ENCODE measurements at places on chromosomes 1 and 21.
A peak's percentile ranks its signal among the peaks of the same experiment; 100 is the strongest.

- no peak for DNase-seq
Measured at GRCh38 chr1:167669209-167670124, 39.4 kb downstream of the RCSD1 start.

DNA sequence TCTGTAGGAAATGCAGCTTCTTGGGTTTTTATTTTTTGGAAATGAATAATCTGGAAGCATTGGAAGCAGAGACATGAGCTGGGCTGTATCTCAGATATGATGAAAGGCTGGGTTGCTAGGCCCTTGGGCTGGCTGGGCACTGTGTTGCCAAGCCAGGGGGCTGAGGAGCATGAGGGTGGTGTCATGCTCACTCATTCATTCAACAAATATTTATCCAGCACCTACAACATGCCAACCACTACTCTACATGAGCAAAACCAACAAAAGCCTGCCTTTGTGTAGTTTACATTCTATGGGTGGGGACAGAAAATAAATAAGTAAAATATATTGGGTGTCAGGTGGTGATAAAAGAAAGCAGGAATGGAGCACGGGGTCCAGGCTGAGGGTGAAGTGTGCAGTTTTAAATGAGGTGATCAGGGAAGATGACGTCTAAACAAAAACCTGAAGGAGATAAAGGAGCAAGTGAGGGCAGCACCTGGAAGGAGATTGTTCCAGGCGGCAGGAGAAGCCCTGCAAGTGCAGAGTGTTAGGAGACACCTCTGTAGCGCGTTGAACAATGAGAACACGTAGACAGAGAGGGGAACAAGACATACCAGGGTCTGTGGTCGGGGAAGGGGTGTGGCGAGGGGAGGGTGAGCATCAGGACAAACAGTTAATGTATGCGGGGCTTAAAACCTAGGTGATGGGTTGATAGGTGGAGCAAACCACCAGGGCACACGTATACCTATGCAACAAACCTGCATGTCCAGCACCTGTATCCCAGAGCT is 10.9 kb downstream of the TAGLN2 start:
- DNase-seq = no peak

GRCh38 chr1:245388687-245389086 is 233.9 kb downstream of the KIF26B start:
- no peak for DNase-seq

GRCh38 chr21:34998176-34998575 is 50.9 kb downstream of the RUNX1 start:
- no peak for DNase-seq

GRCh38 chr1:214215583-214215982 is 65.4 kb upstream of the SMYD2 start:
- no peak for DNase-seq

DNA sequence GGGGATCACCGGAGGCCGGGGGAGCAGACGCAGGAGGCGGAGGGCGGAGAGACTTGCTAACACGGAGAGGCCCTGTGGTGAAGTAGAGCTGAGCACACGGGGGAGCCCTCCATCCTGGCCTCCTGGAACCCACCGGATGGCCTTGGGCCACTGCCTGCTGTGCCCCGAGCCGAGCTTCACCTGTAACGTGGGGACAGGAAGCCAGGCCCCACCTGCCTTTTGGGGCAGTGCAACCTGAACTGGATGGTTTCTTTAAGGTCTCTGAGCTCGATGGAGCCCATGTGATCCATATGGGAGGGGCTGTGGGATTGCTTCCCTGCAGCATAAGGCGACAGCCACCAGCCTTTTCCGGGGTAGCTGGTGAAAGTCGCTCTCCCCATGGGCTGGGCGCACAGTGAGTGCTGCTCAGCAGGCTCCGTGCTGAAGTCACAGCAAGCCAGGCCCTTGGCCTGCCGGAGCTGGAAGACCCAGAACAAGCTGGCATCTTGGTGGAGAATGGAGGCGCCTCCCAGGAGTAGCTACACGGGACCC is 35.8 kb downstream of the TFF3 start:
- no peak for DNase-seq

DNA sequence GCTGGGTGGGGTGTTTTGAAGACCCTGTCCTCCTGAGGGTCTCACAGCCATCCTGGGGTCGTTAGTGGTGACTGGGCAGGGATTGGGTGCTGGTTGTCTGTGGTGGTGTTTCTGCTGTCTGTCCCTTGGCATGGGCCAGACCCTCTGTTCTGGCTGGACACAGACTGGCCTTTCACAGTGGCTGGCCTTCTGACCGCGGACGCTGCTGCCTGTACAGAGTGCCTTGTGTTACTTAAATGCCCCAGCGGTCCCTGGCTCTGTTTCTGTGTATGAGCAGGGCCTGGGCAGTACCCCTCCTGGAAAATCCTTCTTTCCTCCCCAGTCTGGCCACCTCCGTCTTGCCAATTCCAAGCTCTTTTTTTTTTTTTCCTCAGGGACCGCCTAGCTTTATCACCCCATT is 50.9 kb downstream of the SH3BGR start:
- DNase-seq = no peak

DNA sequence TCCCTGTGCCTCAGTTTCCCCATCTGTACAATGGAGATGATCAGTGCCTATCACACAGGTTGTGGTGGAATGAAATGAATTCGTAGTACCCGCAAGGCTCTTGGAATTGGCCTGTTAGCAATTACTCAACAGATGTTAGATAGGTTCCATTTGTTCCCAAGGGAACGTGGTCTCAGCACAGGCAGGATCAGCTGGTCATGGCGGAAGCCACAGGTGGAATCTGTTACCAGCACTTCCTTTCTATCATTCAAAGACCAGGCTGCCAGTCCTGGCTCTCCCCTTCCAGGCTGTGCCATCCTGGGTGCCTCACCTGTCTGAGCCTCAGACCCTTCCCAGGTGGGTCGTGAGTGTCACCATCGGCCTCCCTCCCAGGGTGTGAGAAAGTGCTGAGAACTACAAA is 61.5 kb downstream of the FBXO2 start:
- no peak for DNase-seq

GRCh38 chr1:8338526-8339202 is 20.8 kb downstream of the SLC45A1 start:
- no peak for DNase-seq

- no peak for DNase-seq
Measured at GRCh38 chr1:3998086-3998485, 98.0 kb upstream of the C1orf174 start.

DNA sequence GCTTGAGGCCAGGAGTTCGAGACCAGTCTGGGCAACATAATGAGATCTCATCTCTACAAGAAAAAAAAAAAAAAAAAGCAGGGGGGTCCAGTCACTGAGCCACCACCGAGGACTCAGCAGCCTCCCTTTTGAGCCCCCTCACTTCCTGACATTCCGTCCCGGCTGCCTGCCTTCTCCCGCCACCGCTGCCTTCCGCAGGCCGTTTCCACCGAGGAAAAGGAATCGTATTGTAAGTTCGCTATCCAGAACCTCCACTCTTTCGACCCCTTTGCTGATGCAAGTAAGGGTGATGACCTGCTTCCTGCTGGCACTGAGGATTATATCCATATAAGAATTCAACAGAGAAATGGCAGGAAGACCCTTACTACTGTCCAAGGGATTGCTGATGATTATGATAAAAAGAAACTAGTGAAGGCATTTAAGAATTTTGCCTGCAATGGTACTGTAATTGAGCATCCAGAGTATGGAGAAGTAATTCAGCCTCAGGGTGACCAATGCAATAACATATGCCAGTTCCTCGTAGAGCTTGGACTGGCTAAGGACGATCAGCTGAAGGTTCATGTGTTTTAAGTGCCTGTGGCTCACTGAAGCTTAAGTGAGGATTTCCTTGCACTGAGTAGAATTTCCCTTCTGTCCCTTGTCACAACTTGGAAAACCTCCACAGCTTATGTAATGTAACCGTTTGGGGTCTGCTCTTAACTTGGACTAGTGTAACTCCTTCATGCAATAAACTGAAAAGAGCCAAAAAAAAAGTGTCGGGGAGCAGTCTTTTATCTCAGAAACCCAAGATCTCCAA is 55.6 kb downstream of the GLUL start:
- no peak for DNase-seq

GRCh38 chr1:100051893-100052292 is 80.8 kb downstream of the SASS6 start:
- no peak for DNase-seq

GRCh38 chr1:180597520-180597919 is 34.3 kb upstream of the XPR1 start:
- DNase-seq = no peak

DNA sequence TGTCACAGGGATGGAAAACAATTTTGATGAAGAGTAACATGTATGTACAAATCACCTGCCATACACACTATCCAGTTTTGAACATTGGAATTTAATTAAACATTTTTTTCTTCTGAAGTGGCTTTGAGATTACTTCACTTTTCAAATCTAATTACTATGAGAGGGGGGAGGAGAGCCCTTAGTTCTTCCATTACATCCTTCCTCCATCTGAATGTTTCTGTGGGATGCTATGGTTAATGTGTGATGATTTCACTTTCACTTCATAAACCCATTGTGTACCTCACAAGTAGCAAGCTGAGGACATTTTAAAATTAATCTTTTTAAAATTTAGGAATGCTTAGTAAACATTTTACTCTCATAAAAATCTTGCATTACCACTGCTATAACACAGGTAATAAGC is 156.9 kb downstream of the RUNX1 start:
- no peak for DNase-seq

GRCh38 chr1:82465024-82465423 is 664.3 kb downstream of the ADGRL2 start:
- no peak for DNase-seq

GRCh38 chr1:15153842-15154479 is 414 bp downstream of the TMEM51 start:
- DNase-seq = peak; percentile 18

DNA sequence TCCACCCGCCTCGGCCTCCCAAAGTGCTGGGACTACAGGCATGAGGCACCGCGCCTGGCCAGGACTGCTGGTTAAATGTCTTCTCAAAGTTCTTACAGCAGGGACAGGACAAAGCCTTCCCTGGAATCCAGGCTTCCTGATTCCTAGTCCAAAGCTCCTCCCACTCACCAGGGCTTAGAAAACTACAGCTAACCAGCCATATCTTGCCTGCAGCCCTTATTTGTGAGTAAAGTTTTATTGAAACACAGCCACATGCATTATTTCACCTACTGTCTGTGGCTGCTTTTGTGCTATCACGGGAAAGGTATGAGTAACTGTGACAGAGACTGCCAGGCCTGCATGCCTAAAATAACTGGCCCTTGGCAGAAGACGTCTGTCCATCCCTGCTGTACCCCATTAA is 24.4 kb downstream of the TMCO4 start:
- DNase-seq = no peak

DNA sequence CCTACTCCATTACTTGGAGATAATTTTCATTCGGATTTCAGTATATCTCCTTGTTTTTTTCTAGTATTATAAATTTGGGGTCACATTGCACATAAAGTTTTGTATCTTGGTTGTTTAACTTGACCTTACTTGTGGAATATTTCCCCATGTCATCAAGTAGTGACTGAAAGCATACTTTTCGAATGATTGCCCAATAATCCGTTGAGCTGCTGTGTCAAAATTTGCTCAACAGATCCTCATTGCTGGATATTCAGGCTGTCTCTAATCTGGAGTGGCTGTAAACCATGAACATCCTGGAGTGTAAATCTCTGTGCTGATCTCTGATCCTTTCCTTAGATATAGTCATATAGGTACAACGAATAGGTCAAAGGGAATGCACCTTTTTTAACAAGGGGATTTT is 4.9 kb downstream of the NIPAL3 start:
- no peak for DNase-seq

DNA sequence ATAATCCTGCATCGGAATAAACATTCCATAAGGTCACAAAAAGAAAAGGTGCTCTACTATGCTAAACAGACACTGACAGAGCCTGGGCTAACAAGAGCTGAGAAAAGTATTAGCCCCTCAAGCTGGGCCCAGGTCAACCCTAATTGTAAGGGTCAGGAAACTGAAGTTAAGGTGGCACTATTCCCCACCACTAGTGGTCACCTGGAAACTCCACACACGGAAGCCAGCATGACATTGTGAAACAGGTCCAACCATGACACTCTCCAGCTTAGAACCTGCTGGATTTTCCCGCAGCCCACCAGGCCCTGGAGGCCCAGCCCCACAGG is 1.2 kb downstream of the PTTG1IP start:
- no peak for DNase-seq

DNA sequence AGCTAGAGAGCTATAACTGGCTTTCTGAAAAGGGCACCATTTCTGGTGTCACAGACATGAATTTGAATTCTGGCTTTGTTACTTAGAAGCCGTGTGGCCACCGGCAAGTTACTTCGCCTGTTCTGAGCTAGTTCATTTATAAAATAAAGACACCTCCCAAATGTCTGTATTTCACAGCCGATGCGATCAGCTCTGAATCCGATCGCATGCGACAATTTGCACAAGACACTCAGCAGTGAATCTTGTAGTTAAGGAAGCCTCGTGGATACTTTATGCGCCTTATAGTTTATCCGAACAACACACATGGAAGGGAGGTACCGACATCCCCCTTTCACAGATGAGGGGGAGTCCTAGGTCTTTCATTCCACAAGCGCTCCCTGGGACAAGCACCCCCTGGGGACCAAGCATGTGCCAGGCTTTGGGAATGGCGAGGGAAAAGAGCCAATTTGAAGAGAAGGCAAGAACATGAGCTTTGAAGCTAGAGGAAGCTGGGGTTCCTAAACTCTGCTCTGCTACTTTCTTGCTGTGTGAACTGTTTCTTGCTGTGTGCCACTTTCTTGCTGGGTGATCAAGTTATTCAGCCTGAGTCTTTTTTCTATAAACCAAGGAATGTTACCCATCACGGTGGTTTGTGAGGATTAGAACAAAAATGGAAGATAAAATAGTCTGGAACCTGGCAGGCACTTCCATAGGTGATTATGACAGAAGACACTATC is 3.9 kb downstream of the ID3 start:
- no peak for DNase-seq

- DNase-seq = no peak
Measured at GRCh38 chr1:218674280-218674773, 329.2 kb downstream of the TGFB2 start.

DNA sequence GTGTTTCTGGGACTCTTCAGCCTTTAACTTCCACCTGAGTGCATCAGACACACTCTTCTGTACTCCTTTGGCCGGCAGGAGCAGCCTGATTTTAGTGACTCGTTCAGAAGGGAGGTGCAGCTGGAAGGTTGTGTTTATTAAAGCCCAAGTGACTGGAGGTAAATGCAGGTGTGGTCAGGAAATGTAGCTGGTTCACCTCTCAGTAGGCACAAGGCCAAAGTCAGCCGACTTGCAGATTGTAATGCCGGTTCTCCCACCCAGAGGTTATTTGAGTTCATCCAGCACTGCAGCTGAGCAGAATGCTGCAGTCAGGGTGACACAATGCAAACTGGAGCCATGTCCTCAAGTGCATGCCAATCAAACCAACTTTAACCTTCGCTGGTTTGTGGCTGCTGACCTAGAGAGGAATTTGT is 91.5 kb downstream of the SPATA46 start:
- no peak for DNase-seq
